ENCODE measurements at places on chromosomes 5 and 9.

DNA sequence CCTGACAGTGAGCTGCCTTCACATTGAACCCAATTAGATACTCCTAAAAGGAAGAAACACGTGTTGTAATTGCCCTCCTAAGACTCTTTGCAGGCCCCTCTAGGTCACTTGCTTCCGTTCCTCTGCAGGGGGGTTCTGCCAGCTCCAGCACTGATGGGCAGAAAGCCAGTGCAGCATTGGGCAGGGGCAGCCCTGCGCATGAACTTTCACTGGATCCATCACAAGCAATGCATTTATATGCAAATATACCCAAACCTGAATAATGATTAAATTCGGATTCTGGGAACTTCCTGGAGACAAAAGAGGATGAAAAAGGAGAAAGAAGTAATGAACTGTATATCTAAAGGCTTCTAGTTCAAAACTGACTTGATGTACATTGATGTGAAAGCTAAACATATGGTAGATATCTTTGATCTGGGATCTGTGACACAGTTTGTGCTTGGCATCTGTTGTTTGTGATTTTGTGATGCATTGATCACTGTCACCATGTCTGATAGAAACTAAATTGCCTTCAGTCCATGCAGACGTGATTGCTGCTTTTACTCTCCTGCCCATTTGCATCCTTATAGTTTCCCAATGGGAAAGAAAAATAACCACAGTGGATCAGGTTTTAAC is 313.4 kb downstream of the DEPDC1B start:
- no peaks in the 10 kb centered on the region for H3K27me3 ChIP-seq
- H3K4me3 ChIP-seq = no peak overlapping the region
- H3K36me3 ChIP-seq = no peaks in the 10 kb centered on the region
- no peak overlapping the region for H3K27ac ChIP-seq

- no peaks in the 10 kb centered on the region for H3K27me3 ChIP-seq
- H3K4me3 ChIP-seq = no peak overlapping the region
- H3K36me3 ChIP-seq = no peaks in the 10 kb centered on the region
These were observed 294.5 kb upstream of the CDH12 start for GRCh38 chr5:23147625-23148024.

DNA sequence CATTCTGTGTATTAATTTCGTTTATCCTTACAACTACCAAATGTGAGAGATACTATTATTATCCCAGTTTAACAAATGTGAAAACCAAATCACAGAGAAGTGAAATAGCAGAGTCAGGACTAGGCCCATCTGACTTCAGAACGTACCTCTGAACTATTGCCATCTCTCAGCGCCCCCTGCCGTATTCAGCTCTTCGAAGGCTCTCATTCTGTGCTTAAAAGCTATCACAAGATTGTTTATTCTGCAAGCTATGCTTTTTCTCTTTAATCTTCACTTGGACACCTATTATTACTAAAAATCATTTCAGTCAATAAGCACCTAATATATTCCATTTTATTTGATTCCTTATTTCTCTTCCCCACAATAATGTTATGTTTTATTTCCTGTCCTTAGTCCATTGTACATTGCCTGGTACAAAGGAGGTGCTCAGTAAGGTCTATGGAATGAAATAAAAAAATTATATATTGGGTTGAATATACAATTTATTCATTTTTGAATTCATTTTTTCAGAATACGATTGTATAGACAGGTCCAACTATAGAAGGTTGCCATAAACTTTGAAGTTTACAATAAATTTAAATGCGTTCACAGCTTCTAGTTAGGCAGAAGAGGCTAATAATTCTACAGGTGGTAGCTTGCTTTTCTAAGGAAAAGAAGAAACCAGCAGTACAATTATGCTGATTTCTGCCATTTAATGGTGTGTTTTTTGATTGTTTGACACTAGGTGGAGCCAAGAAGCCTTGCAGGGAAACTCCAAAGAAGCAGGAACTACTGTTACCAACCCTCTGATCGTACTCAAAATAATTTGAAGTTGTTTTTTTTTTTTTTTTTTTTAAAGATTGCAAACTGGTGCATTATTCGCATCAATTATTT is 202.2 kb upstream of the DMRTA1 start:
- no peaks in the 10 kb centered on the region for H3K36me3 ChIP-seq
- H3K27ac ChIP-seq = no peak overlapping the region
- DNase-seq = peak; percentile 45
- no peak overlapping the region for H3K4me3 ChIP-seq
- no peaks in the 10 kb centered on the region for H3K4me1 ChIP-seq
- H3K27me3 ChIP-seq = no peaks in the 10 kb centered on the region

GRCh38 chr5:6601816-6602215 is 31.0 kb downstream of the NSUN2 start:
- H3K4me1 ChIP-seq = no peaks in the 10 kb centered on the region
- no peak overlapping the region for H3K4me3 ChIP-seq
- no peak overlapping the region for H3K27ac ChIP-seq
- H3K27me3 ChIP-seq = no peaks in the 10 kb centered on the region
- DNase-seq = no peak

- no peaks in the 10 kb centered on the region for H3K4me1 ChIP-seq
- DNase-seq = no peak
- no peaks in the 10 kb centered on the region for H3K36me3 ChIP-seq
- H3K27me3 ChIP-seq = no peaks in the 10 kb centered on the region
- H3K4me3 ChIP-seq = no peak overlapping the region
These were observed 179.5 kb downstream of the MAPKAP1 start for GRCh38 chr9:125527471-125528002.

DNA sequence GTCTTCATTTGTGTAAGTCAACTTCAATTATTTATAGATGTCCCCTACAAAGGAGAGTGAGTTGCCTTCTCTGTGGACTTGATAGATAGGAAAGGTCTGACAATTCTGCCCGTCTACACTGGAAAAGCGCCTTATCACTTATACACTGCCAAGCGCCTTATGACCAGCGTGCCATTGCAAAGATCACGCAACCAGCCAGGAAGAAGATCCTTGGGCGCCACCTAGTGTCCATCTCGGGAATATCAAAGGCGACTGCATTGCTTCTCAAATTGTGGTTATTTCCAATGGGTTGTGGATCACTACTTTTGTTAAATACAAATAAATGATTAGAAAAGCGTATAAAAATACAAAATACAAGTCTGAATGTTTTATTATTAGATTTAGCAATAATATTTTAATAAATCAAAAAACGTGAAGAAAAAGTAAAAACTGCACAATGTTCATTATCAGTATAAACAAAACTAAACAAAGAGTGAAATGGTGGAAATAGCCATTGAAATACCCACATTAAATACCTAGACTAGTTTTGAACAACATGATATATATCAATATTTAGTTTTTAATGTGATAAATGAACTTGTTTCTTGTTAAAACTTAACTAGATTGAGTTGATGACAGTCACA is 27.8 kb downstream of the SUB1 start:
- H3K4me1 ChIP-seq = no peaks in the 10 kb centered on the region
- DNase-seq = peak; percentile 90
- no peak overlapping the region for H3K27ac ChIP-seq
- no peaks in the 10 kb centered on the region for H3K27me3 ChIP-seq
- H3K4me3 ChIP-seq = no peak overlapping the region

GRCh38 chr5:143400541-143401226 is 2.8 kb downstream of the NR3C1 start:
- no peaks in the 10 kb centered on the region for H3K27me3 ChIP-seq
- no peak for DNase-seq
- H3K4me1 ChIP-seq = no peaks in the 10 kb centered on the region
- no peaks in the 10 kb centered on the region for H3K36me3 ChIP-seq
- H3K27ac ChIP-seq = peak overlapping the region; percentile 13
